ENCODE measurements at places on chromosomes 6 and 20.
A peak's percentile ranks its signal among the peaks of the same experiment; 100 is the strongest.

GRCh38 chr20:33249456-33249855 lies 13.7 kb downstream of the BPIFA1 start:
- DNase-seq, result no peak

DNA sequence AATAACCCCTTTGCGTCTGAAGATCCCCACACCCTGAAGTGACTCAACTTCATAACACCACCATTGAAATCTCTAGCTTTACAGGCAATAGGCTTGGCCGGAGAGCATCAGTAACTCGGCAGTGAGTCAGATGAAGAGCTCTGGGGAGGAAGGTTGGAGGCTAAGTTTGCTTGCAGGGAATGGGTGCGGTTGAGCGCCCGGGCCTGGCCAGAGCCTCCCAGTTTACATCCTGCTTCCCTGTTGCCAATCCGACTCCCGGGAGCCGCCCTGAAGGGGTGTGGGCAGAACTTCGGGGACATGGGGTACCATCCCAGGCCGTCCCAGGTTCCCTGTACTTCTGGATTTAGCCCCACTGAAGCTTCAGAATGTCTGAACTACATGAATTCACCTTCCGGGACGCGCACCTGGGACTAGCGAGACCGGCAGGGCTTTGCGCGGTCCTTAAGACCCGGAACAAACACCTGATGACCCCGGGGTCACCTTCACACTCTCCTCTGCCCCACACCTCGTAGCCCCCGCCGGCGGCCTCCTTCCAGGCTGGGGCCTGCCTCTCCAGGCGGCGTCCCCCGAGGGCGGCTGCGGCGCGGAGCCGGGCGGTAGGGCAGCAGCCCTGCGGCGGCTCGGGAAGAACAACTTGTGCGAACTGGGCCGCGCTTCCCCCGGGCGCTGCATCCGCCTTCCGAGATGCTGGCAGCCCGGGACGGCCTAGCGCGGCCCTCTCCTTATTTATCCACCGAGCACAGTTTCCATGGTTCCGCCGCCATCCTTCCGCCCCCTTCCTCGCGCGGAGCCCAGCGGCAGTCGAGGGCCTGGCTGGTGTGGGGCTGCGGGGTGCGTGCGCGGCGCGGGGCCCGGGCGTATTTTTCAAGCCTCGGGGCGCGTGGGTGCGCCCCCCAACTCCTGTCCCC lies 56.6 kb upstream of the RREB1 start:
- peak; percentile 77 for DNase-seq

DNA sequence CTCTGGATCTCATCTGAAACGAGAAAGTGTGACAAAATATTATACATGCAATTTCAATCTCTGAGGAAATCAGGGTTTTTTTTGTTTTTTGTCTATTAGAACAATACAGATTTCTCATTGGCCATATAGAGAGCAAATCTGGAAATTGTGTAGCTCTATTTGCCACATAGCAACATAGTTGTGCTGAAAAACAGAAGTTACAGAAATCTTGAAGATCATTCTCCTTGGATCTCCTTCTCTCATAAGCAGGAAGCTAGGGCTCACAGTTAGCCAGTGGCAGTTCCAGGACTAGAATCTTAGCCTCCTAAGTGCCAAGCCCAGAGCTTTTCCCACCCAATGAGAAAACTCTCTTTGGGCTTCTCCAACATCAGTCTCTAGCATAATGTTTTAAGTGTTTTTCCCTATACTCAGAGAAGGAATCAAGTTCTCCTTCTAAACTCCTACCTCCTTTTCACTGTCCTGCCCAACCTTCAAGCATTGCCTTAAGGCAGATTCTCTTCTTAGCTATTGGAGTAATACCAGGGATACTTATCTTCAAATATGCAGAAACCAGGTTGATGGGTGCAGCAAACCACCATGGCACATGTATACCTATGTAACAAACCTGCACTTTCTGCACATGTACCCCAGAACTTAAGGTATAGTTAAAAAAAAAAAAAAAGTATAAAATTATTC lies 211.6 kb downstream of the ALDH8A1 start:
- DNase-seq, result no peak

DNA sequence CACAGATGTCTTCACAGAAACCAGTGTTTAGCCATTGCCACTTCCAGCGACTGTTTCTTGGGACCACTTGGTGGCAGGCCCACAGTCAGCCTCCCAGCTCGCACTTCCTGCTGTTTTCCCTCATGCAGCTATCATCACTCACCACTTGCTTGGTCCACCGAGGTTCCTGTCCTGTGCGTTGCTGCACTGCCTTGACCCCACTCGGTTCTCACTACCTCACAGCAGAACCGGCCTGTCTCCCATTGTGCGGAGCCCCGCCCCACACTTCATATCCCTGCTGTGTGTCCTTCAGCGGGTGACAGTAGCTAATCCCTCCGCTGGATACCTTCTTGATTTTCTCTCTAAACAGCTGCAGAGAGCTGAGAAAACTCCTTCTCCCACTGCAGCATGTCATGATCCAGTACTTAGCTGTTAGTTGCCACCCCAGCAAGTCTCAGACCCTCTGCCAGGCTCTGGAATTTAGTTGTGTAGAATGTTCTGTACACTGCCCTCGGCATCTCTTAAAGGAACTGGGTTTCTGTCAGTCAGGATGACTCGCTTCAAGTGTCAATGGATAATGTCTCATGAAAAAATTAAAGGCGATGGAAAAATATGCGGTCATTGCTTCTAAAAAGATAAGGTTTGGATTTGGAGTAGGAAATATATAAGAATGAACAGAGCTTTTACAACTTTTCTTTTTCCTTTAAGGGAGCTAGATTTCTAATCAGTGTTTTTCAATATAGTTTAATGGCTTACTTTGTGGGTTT lies 208.0 kb downstream of the FARS2 start:
- DNase-seq, result no peak

DNA sequence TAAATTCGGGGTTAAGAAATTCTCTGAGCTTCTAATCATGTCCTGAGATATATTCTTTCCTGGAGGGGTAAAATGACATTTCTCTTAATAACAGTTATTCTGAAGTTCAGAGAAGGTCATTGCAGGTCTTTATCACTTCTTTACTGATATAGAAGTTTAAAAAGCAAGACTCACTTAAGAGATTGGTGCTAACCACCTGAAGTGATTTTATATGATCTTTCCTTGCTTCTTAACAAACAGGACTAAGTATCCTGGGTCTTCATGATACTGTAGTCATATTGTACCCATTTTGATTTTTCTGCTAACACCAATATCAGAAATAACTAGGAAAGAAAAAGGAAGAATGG lies 39.3 kb upstream of the PRDM1 start:
- DNase-seq, result no peak

DNA sequence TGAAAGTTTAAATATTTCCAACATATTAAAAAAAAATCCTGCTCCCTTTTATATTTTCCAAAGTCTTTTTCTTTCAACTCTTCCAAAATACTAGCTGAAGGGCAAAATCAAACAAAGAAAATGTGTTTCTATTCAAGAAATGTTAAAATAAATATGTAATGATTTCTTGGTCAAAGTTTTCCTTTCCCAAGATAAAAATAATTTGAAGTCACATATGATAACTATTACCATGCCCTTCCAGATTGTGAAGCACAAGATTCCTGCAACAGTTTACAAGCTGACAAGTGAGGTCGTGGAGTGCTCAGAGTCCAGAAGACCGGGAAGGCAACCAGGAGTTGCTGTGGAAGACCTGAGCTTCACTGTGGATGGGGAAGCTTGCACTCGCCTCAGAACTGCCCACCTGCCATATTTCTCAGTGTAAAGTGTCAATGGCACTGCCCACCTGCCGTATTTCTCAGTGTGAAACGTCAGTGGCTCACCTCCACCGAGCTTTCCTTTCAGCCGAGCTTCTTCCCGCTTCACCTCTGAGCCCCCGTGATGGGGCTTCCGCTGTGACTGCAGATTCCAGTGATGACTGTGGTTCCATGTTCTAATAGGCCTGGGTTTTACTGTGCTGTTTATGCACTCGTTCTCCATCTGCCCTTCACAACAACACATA lies 160.5 kb downstream of the THBS2 start:
- DNase-seq, result no peak

DNA sequence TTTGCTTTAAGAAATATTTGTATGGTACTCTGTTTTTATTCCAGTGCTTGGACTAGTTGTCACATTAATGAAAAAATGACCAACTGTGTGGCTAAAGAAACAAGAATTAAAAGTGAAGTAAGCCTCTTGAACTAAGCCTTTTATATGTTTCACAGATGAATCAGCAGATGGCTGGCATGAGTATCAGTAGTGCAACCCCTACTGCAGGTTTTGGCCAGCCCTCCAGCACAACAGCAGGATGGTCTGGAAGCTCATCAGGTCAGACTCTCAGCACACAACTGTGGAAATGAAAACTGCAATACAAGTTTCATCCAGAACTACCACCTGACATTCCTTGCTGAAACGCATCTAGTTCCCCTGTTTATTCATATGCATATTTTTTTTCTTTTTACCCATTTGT lies 96.8 kb downstream of the B3GAT2 start:
- no peak for DNase-seq

GRCh38 chr6:14151773-14152172 lies 34.2 kb downstream of the CD83 start:
- DNase-seq, result no peak

DNA sequence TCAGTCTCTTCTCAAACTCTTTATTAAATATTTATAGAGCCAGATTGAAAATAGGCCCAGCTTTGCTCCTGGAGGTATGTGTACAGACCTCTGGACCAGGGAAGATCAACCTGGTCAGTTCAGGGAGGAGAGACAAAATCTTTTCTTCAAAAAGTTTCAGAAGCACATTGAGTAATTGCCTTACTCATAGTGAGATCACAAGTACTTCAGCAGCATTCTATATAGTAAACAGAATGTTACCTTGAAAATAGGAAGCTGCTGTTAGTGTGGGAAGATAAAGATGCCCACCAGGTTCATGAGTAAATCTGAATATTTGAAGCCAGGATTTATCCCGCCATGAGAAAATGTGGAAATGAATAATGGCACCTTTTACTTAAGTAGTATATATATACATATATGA lies 665.9 kb upstream of the CITED2 start:
- DNase-seq, result no peak

DNA sequence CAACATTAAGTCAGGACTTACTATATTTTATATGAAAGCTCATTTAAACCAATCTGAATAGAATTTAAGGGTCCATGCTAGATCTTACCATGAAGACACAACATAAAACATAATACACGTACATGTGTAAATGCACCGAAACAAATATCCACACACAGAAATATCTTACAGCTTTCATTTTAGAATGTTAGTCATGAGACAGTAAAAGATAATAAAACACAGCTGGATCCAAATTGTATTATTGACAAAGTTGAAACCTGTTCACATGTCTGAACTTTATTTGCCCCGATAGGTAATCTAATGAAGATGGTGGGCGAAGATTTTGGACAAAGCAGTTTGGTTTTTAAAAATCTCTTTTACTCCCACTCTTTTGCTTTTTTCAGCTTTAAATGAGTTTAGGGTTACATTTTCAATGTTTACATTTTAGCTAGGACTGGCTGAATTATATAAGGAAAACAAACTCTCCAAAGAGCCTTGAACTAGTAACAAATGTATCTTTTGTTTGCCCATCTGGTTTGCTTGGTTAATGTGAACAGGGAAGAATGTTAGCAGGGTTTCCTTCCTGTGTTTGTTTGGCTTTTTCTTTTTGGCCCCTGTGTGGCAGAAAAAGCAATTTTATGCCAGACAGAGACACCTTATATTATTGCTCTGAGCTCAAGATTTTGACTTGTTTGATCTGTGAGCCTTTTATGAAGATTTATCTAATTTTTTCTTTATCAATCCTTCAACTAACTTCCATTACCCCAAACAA lies 5.1 kb upstream of the TMEM181 start:
- DNase-seq, result no peak

- no peak for DNase-seq
Observed at GRCh38 chr6:9581155-9581554, 833.7 kb downstream of the TFAP2A start.

DNA sequence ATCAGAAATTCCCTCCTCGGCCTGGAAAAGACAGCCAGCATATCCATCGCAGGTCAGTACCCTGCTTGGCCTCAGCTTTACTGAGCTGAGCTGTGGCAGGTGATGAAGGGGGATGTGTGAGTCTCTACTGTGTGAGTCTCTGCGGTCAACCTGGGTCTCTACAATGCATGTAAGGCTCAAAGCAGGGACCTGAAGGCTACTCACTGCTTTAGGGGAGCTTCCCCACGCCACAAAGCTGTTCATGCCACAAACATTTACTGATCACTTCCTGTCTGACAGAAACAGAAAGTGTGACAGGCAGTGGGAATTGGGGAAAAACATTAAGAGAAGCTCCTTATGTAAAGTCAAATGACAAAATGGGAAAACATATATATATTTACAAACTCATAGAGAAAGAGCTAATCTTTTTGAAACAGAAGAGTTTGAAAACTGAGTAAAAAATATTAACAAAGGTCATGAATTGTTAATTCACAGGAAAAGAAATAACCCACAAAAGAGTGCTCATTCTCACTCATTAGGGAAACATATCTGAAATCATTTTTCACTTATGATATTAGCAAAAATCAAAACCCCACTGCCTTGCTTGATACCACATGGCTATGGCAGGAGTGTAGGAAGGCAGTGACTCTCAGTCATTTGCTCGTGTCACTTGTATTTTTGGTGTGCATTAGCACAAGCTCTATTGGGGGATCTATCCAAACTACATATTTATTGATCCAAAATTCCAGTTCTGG lies 5.8 kb downstream of the BTN3A3 start:
- DNase-seq, result no peak

GRCh38 chr6:50850223-50851048 lies 31.8 kb downstream of the TFAP2B start:
- no peak for DNase-seq

DNA sequence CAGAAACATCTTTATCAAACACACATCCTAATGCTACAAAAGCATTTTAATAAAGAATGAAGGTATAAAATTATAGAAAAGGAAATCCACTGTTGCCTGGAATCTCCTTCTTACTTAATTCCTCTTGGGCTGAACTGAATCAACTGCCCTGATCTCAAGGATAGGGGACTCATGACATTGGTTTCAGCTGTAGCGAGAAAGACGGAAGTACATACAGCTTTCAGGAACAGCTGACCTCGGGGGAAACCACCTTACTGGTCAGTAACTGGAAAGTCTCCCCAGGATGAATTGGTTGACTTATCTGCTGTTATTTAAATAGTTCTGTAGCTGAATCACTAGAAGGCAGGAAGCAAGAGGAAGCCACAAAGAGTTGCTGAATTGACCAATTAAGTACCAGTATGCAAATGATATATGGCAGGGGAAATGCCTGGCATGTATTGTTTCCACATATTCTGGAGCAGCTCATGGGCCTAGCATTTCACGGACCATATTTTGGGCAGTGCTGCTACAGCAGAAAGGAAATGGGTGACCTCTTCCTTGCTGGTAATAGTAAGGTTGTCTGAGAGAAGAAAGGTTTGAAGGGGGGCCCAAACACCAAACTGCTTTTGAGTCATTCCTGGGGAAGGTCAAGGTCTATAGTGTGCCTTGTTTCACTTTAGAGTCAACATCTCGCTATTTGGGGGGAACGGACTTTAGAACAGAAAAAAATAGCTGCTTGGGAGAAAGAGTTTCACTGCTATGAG lies 43.7 kb upstream of the MAP7 start:
- peak; percentile 95 for DNase-seq

GRCh38 chr6:11196511-11197174 lies 35.8 kb downstream of the NEDD9 start:
- peak; percentile 96 for DNase-seq

GRCh38 chr6:158531566-158531965 lies 28.3 kb upstream of the TMEM181 start:
- no peak for DNase-seq
